T1000 (cell line): ENCODE measurements at places on chromosomes 2 and 18.
A peak's percentile ranks its signal among the peaks of the same experiment; 100 is the strongest.

GRCh38 chr2:67993329-67993728 is 69.5 kb downstream of the C1D start:
- DNase-seq: no peak

DNA sequence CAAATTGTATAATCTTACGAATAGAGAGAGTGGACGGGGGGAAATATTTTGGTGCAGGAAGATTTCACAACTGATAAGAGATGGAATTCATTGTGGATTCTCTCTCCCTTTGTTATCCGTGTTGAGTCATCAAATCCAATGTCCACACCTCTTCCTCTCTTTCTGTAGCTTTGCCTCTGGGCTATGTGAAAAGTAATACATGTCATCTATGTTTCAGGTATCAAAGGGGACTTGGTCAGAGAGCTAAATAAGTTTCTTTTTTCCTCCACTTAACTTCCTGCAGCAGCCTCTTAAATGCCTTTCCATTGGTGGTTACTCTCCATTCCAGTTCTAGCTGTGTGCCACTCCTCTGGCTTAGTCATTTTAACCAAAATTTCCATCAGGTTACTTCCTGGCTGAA is 169.3 kb upstream of the NXPH2 start:
- no peak for DNase-seq

DNA sequence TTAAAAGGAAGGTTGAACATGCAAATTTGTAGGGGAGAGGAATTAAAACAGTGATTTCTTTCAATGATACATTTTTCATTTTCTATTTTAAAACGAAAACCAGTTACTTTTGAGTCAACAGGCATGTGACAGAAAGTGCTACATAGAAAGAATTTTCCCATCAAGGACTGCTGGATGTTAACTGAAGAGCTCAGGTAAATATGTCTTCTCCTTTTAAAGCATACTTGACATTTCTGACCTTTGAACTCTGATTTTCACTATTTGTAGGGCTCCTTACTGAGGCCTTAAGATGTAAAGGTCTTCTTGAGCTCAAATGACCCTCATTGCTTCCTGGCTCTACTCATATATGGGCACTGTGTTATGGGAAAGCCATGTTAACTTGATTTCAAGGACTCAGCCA is 32.4 kb downstream of the FIGN start:
- DNase-seq: no peak

- peak; percentile 67 for DNase-seq
Observed at GRCh38 chr2:97697252-97698235, 15.8 kb upstream of the ZAP70 start.

GRCh38 chr2:100997509-100998234 is 4.4 kb upstream of the RPL31 start:
- DNase-seq: no peak

- DNase-seq: no peak
Observed at GRCh38 chr2:58903427-58903826, 662.3 kb upstream of the FANCL start.

GRCh38 chr2:161952783-161953191 is 121.2 kb downstream of the DPP4 start:
- no peak for DNase-seq

GRCh38 chr2:207370646-207371045 is 159.1 kb upstream of the CREB1 start:
- no peak for DNase-seq

GRCh38 chr18:34767601-34768027 is 57.5 kb downstream of the DTNA start:
- DNase-seq: no peak

GRCh38 chr2:10396464-10396863 is 51.7 kb downstream of the ODC1 start:
- no peak for DNase-seq

GRCh38 chr2:100239486-100240210 is 82.7 kb downstream of the LONRF2 start:
- DNase-seq: no peak

DNA sequence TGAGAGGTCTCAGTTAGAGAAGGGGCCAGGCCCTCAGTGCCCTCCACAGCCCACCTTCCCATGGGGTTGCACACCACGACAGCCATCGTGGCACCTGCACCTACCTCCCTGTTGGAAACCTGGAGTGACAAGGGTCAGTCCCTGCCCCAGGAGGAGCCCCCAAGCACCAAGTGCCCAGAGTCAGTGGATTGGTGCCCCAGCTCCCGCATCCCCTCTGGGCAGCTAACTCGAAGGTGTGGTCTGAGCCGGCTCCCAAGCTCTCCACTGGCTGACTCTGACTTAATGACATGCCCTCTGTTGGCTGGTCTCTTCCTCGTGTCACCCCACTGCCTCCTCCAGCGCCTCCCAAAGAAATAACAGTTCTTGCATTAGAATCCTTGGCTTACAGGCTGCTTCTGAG is 116.4 kb downstream of the NDUFA10 start:
- no peak for DNase-seq

DNA sequence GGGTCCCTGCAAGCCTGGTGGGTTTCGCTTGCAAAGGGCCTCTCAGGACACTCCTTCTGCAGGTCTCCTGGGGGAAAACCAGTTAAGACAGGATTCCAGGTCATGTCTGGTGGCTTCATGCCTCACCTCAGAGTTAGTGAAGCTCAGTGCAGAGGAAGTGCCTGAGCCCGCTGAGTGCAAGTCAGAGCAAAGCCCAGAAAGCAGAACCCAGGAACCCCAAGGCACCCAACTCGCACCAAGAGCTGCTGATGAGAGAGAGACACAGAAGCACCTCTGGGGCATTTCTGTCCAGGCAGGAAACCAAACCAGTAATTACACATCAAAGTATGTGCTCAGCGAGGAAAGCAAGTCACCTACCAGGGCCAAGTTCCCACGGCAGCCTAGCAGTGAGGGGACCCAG is 78.4 kb downstream of the ARHGEF4 start:
- no peak for DNase-seq

DNA sequence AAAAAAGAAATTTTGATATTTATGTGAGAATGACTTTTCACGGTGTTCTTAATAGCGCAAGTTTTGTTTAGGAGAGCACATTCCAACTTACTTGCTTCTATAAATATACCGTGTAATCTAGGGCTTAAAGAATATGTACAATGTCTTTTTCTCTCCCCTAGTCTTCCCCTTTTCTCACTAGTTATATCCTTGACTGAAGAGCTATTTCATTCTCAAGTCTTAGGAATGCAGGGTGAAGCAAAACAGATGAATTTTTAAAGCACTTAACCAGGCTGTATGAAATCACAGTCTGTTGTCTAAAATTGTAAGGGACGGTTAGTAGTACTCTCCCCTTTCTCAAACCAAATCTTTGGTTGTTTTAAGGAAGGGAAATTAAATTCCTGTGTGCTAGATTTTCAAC is 29.6 kb upstream of the SLC30A6 start:
- DNase-seq: no peak

- no peak for DNase-seq
Observed at GRCh38 chr2:192073878-192074277, 120.9 kb downstream of the TMEFF2 start.
